ENCODE measurements at places on chromosomes 4 and X.

GRCh38 chr4:114420069-114420468, 178.5 kb upstream of the UGT8 start:
- DNase-seq, result no peak

- DNase-seq, result peak; percentile 62
Observed at GRCh38 chrX:107659768-107660167, 31.5 kb downstream of the PRPS1 start.

- no peak for DNase-seq
Observed at GRCh38 chr4:172688534-172688933, 480.1 kb upstream of the GALNT7 start.

DNA sequence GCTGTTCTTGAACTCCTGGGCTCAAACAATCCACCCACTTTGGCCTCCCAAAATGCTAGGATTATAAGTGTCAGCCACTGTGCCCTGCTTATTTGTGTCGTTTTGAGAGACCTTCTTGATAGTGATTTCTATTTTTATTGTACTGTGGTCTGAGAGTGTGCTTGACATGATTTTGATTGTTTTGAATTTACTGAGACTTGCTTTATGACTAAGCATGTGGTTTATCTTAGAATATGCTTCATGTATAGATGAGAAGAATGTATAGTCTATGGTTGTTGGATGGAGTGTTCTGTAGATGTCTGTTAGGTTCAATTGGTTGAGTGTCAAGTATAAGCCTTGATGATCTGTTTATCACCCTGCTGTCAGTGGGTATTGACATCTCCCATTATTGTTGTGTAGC, 789.3 kb downstream of the IL1RAPL1 start:
- no peak for DNase-seq

- DNase-seq, result no peak
Observed at GRCh38 chr4:119477412-119478053, 151.1 kb downstream of the PDE5A start.

DNA sequence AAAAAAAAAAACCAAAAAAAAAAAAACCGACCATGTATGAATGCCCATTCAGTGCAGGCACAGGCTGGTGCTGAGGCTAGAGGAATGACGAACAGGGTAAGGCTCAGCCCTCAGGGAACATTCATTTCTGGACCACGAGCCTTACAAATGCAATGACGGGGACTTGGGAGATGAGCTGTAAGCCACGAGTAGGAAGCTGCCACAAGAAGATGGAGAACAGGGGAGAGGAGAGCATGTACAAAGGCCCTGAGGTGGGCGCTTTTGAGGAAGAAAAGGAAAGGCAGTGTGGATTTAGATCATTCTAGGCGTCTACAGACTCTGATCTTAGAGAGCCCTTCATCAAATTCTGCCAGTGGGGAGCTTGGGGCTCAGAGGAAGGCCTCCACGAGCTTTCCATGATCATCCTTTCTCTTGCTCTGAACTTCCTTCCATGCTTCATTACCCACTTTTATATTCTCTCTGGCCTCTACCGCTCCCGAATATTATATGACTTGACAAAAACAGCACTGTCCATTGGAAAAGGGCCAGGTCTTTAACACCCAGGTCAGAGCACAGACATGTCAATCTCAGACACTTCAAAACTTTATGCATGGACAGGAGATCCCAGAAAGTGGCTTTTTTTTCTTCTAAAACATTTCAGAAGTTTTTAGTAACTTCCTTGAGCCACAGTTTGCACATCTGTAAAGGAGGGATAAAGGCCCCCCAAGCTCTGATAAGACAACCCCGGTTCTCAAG, 3.3 kb upstream of the ZNF518B start:
- DNase-seq, result no peak

GRCh38 chrX:120575379-120576114, 14.8 kb upstream of the CUL4B start:
- no peak for DNase-seq

GRCh38 chr4:107837317-107837716, 12.6 kb downstream of the SGMS2 start:
- DNase-seq, result no peak

- DNase-seq, result peak; percentile 6
Observed at GRCh38 chr4:148441624-148441985, 609 bp downstream of the NR3C2 start.

- no peak for DNase-seq
Observed at GRCh38 chrX:8737883-8738282, 5.9 kb upstream of the ANOS1 start.

DNA sequence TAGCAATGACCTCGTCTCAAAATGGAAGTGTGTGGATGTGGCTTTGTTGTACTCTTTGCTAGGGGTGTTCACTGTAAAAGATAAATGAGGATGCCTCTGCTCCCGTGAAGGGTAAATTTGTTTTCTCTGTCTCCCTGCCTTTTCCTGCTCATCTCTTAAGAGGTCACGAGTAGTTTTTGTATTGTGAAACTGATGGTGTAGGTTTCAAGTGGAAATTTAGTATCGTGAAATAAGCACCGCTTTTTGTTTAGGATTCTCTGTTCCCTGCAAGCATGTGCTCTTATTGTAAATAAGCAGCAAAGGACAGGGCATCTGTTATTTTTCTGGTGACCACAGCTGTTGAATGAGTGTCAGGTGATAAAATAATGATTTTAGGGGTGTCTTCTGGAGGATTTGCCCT, 104.6 kb downstream of the PHEX start:
- DNase-seq, result peak; percentile 48

DNA sequence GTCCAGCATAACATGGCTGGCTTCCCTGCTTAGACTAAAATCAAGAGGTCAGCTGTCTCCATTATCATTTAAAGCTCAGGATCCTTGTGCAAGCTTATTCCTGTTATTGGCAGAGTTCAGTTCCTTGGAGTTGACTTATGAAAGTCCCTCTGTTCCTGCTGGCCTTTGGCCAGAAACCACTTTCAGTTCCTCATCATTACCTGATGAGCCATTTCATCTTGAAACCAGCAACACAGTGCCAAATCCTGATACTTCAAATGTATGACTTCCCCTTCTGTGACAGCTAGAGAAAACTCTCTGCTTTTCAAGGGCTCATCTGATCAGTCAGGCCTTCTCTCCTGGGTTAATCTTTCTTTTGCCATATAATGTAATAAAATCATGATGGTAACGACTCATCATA, 110.6 kb upstream of the FSTL5 start:
- DNase-seq, result no peak

DNA sequence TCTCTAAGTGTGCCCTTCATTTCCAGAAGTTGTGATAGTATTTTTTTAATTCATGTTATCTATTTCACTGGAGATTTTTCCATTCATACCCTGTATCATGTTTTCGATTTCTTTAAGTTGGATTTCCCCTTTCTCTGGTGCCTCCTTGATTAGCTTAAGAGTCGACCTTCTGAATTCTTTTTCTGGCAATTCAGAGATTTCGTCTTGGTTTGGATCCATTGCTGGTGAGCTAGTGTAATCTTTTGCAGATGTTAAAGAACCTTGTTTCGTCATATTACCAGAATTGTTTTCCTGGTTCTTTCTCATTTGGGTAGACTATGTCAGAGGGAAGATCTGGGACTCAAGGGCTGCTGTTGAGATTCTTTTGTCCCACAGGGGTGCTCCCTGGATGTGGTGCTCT, 9.1 kb upstream of the SH3BP2 start:
- DNase-seq, result no peak

DNA sequence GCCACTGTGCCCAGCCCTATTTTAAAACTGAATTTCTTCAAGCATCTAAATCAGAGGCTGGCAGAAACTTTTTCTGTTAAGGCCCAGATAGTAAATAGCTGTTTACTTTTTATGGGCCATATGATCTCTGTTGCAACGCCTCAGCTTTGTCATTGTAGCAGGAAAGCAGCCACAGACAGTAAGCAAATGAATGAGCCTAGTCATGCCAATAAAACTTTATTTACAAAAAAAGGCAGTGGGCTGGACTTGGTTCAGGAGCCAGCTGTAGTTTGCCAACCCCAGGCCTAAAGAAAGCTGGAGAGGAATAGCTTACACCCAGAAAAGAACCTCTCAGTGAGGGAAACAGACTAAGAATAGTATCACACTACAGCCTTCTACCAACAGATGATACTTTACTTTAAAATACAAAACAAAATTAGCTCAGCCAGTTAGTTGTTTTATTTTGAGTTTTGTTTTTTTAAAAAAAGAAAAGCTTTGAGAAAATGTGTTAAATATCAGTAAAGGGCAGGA, 25.5 kb downstream of the CHST7 start:
- DNase-seq, result peak; percentile 33

DNA sequence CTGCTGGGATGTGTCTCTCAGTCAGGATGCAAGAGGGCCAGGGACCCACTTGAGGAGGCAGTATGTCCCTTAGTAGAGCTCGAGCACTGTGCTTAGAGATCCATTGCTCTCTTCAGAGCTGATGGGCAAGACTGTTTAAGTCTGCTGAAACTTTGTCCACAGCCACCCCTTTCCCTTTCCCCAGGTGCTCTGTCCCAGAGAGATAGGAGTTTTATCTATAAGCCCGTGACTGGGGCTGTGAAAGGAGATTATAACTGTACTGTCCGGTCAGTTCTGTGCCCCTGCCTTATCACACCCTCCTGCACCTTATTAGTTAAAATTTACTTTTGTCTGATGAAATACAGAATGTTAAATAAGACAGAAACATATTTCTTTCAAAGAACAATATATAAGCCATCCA, 378.4 kb downstream of the PABPC4L start:
- no peak for DNase-seq

DNA sequence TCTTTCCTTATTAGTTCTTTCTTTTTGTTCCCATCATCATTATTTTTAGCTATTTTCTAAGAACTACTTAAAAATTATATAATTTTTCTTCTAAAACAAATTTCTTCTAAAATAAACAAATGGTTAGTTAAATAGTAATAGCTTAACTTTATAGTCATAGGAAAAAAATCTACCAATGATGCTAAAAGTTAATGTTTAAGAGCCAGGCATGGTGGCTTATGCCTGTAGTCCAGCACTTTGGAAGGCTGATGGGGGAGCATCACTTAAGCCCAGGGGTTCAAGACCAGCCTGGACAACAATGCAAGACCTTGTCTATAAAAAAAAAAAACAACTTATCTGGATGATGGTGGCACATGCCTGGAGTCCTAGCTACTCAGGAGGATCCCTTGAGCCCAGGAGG, 127.1 kb upstream of the ANXA3 start:
- DNase-seq, result no peak

GRCh38 chr4:125714049-125714448, 399.3 kb downstream of the FAT4 start:
- DNase-seq, result no peak

DNA sequence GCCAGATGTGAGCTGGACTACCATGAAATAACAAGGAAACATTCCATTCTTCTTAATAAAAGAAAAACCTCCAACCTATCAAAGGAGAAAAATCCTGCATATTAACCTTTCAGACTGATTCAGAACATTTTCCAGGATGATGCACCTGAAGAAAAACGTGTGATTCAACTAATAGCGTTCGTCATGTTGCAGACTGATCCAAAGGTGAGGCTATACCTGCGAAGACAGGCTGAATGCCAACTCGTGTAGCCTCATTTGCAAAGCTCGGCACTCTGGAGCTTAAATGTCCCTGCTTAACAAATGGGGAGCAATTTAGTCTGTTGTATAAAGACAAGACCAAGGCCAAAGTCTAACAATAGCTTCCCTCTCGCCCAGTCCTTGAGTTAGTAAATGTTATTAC, 172.0 kb upstream of the NOCT start:
- no peak for DNase-seq

DNA sequence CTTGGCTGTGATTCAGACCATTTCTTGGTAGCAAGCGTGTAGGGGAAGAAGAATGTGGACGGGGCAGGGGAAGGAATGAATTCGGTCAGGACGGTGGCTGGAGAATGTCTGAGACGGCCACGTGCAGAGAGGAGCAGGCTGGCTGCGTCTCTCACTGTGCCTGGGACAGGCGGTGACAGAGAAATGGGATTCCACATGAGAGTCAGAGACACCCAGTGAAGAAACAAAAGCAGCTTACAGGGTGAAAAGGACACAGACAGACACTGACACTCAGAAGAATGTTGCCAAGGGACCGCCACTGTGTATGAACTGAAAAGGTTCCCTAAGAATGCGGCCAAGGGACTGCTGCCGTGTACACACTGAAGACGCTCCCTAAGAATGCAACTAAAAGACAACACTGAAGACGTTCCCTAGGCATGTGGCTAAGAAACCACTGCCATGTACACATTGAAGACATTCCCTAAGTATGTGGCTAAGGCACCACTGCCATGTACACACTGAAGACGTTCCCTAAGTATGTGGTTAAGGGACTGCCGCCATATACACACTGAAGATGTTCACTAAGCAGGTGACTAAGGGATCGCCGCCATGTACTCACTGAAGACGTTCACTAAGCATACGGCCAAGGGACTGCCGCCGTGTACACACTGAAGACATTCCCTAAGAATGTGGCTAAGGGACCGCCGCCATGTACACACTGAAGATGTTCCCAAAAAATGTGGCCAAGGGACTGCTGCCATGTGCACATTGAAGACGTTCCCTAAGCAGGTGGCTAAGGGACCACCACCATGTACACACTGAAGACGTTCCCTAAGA, 49.1 kb downstream of the DHRSX start:
- peak; percentile 20 for DNase-seq

DNA sequence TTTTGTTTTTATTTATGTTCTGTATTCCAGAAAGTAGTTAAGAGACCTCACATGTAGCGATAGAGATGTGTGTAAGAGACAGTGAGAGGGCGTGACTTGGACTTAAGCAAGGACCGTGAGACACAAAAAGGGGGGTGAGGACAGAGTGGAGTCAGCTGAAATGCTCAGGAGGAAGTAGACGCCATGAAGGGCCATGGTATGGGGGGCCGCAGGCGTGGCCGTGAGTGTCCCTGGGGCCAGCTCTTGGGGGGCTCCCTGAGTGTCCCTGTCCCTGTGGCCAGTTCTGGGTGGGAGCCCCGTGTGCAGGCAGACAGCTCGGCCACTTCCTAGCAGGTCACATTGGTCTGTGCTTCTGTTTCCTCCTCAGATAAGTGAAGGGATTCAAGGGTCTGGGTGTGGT, 23.0 kb upstream of the MSANTD1 start:
- no peak for DNase-seq

DNA sequence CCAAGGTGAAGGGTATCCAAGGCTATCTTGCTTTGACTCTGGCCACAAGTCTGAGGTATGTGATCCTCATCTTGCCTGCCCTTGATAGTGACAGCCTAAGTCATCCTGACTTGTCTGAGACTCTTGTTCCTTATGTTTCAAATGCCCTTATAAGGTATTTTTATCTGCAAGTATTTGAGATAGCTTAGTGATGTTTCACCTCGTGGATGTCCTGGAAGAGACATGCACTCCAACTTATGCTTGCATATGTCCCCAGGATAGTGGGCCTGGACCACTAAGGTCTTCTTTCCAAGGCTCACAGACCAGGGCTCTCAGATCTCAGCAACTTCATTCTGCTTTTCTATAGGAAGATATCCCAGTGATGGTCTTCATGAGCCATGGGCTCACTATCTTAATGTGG, 120.5 kb upstream of the WDR1 start:
- DNase-seq, result no peak

- DNase-seq, result peak; percentile 83
Observed at GRCh38 chr4:110636680-110637407, 14.0 kb upstream of the PITX2 start.

DNA sequence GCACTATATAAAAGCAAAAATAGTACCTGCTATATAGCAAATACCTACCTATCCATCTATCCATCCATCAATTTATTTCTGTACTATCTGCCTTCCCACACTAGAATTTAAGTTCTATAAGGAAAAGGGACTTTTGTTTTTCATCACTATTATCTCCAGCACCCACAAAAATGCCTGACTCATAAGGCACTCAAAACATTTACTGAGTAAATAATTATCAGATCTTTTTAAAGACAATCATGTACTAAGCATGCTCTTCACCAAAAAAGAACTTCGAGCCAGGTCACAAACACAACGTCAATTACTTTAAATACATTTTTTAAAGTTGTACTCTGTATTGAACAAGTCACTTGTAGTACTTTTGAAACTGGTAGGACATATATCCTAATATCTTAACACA, 119.9 kb downstream of the FBXW7 start:
- DNase-seq, result peak; percentile 49
